ENCODE measurements at places on chromosomes 5 and 9.

DNA sequence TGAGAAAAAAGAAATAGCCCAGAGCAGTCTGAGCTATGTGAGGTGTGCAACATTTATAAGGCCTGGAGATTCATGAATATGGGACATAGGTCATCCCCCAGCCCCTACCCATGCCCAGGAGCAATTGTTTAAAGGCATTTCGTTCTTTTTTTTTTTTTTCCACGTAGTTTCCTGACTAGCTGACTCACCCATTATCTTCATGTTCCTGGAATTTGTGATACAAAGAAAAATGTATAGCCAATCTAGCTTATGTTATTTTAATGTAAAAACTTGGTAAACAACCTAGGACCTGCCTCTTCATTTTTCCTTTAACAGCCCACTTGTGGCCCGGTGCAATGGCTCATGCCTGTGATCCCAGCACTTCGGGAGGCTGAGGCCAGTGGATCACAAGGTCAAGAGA is 81.3 kb downstream of the OSTF1 start:
- DNase-seq = no peak

GRCh38 chr9:27353474-27354229 is 56.7 kb upstream of the EQTN start:
- DNase-seq = no peak

- DNase-seq = no peak
Measured at GRCh38 chr9:101235105-101235866, 149.5 kb downstream of the BAAT start.

- DNase-seq = no peak
Measured at GRCh38 chr5:169812786-169813185, 167.5 kb downstream of the INSYN2B start.
